AML-193 (cell line): ENCODE measurements at places on chromosomes 16 and 17.

DNA sequence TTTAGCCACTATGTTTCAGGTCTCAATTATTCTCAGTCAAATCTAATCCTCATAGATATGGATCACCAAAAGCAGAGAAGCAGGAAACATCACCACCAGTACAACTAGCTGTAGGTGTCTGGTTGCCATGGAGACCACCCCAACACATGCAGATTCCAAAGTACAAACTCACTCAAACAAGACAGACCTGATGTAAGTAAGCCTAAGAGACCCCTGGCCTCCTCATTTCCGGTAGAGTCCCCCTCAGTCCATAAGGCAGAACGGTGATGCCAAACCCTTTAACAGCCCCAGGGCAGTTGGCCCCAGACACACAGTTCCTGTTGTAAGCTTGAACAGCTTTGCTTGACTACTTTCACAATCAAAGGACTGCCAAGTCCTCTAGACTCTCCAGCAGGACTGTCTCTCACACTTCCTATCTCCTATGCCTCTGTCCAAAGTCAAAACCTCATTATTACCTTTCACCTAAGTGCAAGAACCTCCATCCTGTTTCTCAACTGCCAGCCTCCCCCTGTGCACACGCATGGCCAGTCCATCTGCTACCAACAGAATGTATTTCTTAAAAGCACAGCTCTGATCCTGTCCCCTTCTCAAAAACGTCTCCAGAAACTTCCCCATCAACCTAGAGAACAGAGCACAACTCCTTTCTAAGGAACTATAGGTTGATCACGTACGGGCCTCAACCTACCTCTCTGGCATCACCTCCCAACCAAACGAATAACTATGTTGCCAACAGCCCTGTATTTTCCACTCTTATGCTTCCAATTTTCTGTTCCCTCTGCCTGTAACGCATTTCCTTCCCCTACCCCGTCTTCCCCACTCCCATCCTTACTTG is 23.9 kb downstream of the SLC39A11 start:
- peak; percentile 97 for DNase-seq

DNA sequence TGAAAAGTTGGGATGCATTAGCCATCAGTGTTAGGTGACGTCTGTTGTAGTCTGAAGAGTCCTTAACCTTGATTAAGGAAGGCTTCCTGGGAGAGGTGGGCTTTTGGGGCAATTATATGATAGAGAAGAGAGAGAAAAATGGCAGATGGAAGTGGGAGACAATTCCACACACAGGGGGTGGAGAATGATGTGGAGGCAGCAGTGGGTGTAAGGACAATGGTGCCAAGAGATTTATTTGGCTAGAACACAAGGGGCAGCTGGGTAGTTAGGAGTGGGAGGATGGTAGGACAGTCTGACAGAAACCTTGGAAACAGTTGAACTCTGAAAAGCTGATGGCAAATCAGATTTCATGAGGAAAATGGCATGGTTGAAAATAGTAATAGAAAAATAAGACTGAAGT is 10.7 kb upstream of the DUSP14 start:
- no peak for DNase-seq

DNA sequence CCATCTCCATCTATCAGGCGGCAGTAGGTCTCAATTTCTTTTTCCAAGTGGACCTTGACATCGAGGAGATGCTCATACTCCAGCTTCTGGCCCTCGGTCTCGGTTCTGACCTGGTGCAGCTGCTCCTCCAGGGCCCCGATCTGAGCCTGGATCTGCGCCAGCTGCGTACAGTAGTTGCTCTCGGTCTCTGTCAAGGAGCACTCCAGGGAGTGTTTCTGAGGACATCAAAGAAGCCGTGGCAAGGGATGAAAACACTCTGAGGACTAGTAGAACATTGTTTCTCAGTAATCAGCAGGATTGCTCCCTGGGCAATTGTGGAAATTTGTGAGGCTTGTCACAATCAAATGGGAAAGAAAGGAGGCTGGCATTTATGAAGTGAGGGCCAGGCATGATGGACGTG is 5.9 kb downstream of the KRT28 start:
- no peak for DNase-seq

GRCh38 chr16:80695020-80695419 is 109.4 kb downstream of the CDYL2 start:
- DNase-seq, result no peak

GRCh38 chr17:28395968-28396367 is 10.0 kb downstream of the SLC46A1 start:
- no peak for DNase-seq

DNA sequence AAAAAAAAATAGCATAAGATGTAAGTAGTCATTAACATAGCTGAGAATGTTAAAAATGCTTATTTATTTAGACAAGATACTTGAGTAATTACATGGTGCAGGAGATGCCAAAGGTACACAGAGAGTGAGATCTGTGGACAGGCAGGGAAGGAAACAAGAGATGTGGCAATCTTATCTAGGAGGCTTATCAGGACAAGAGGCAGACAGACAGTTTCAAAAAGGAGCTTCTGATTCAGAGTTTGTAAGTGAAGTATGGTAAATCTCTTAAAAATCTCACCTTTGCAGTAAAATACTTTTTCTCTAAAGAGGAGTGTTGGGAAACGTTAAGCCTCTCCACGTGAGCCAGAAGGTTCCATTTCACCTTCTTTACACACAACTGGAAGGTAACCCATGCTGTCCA is 19.9 kb upstream of the GHDC start:
- no peak for DNase-seq

DNA sequence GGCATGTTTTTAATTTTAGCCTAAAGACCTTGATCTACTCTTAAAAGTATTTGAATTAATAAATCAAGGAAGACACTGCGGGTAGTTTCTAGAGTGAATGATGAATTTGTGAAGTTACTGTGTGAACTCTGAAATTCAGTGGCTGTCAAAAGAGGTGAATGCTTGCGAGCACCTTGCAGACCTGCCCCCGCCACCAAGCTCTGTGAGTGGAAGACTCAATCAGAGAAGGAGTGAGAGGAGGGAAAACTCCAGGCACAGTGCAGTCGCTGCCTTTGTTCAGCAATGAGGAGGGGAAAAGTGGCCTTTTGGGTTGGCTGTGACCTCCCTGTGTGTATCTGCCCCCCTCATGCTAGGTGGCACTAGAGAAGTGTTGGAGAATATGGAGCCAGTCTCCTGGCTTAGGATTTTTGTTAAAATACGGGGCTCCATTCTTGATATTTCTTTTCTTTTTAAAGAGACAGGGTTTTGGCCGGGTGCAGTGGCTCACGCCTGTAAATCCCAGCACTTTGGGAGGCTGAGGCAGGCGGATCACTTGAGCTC is 53.0 kb downstream of the LDHD start:
- no peak for DNase-seq

DNA sequence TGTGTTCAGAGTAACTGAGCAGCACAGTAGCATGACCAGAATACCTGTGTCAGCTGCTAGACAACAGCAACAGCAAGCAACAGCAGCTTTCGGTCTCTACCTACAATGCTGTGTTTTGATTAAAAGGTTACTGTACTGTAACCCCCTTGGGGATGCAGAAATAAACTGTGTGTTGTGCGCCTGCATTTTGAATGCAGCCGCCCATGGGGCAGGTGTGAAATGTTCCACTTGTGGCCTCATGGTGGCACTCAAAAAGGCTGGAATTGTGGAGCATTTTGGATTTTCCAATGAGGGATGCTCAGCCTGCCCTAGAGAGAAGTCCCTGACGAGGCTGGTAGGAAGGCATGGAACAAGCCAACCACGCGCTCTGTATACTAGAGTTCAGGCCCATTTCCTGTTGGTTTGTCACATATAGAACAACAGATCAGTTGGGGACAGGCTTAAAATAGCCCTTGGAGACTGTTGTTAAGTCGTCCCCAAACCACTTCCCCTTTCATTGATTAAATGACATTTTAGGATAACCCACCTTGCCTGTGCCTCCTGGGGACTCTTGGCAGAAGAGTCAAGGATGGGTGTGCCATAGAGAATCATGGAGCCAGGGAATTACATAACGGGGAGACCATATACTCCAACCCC is 27.1 kb downstream of the SCPEP1 start:
- DNase-seq, result peak; percentile 47

DNA sequence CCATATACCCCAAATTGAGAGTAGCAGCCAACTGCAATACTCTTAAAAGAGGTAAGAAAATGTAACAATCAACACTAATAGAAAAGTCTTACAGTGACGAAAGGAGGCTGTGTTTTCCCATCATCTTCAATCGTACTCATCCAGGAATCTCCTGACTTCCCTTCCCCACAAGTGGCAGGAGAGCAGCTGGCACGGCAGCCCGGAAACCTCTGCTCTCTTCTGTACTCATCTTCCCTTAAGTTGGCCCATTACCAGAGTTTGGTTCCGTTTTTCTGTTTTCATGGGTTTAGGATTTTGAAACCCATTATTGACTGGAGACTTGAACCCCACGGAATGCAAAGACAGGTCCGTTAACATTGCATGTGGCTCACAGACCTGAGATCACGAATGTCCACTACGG is 11.7 kb upstream of the CD300H start:
- no peak for DNase-seq

DNA sequence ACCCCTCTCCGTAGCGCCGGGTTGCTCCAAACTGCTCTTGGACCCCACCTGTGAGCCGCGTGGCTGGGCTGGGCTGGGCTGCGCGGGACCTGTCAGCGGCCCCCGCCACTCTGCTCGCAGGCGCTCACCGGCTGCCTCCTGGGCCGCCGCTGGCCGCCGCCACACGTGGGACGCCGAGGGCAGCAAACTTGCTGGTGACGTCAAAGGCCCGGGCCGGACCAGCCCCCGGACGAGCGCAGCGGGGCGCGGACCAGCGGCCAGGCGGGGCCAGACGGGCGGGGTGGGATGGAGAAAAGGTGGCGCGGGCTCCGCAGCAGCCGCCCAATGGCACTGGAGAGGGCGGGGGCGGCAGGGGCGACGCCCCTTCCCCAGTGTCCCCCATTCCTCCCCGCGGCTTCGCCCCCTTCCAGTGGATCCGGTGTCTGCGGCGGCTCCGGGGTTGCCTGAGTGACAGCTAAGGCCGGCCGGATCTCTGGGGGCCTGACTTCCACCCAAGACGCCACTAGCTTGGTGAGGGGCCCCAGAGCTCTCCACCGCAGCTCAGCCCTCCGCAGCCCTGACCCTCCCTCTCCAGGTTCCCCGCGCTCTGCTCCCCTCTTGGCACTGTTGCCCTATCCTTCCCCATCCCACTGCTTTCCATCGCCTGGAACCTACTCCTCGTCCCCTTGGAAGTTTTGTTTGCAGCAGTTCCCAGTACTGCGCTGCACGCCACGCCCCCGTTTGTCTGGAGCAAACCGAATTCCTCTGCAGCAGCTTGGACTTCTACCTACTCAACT is at the start of gene HS3ST3A1:
Gene HS3ST3A1, minus strand, starts transcription at position 154 of the 776 bp plus-strand sequence. CDS start 800 bp downstream, outside the sequence.
- no peak for DNase-seq

GRCh38 chr17:67467500-67468455 is 90.7 kb downstream of the PITPNC1 start:
- no peak for DNase-seq

GRCh38 chr17:82061047-82061925 is 4.3 kb downstream of the DUS1L start:
- DNase-seq, result no peak

DNA sequence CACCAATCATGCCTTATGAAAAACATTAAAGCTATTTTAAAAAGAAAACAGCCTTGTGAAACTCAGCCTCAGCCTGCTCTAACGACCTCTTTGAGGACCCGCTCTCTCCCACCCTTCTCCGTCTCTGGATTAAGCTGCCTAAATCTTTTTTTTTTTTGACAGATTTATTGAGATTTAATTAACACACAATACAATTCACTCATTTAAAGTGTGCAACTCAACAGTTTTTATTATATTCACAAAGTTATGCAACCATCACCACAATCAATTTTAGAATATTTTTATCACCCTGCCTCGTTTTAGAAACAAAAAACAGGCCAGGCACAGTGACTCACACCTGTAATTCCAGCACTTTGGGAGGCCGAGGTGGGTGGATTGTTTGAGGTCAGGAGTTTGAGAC is 8.4 kb downstream of the CDR2L start:
- DNase-seq, result no peak

DNA sequence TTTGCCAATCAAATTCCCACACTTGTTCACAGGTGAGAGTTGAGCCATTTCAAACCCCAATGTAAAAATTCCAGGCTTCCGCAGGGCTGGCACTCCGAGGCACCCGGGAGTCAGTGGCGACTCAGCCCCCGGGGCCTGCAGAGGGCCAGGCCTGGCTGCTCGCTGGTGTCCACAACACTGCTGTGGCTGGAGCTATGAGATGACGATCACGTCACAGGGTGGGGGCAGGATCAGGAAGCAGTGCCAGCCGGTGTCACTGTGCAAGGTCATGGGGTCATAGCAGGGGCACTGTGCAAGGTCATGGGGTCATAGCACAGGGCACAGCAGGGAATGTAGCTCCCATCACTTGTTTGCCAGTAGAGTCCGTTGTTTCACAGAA is 7.8 kb downstream of the VPS4A start:
- DNase-seq, result no peak

DNA sequence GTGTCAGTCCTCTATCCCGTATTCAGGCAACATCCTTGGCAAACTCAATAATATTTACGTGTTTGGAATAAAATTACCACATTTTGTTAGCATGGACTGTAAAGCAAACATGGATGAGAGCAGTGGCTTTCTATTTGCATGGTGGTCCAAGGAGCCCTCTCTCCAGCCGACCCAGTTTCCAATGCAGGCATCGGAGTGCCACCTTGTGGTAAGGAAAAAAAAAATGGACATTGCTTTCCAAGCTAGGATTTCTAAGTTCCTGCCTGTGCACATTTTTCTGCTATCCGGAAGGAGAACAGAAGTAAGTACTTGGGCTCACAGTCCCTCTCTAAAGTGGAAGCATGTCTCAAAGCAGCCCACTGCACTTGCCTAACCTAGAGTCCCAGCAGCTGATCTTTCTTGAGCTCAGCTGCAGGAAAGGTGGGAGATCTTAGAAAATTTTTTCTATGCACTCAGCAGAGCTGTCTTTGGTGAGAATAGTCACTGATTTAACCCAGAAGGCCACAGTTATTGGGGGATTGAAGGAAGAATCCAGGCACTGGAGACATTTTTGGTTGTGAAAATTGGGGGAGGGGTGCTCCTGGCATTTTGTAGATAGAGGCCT is 46.0 kb upstream of the ERCC4 start:
- DNase-seq, result no peak

- no peak for DNase-seq
These were observed 25.4 kb downstream of the RANBP10 start for GRCh38 chr16:67780847-67781564.

GRCh38 chr16:55574811-55575210 is 8.3 kb downstream of the CAPNS2 start:
- DNase-seq, result peak; percentile 20

GRCh38 chr17:16516594-16517051 is 24.6 kb upstream of the LRRC75A start:
- no peak for DNase-seq

- no peak for DNase-seq
These were observed 302.7 kb downstream of the MAP2K6 start for GRCh38 chr17:69717214-69717613.

GRCh38 chr17:72461757-72462156 is 340.9 kb downstream of the SOX9 start:
- DNase-seq, result no peak

GRCh38 chr17:10292057-10292937 is 80.5 kb downstream of the MYH13 start:
- DNase-seq, result no peak

GRCh38 chr16:55379876-55380390 is 55.9 kb downstream of the IRX6 start:
- DNase-seq, result no peak
